NCI-H1930 (cell line): ENCODE measurements at places on chromosomes 16 and 17.
A peak's percentile ranks its signal among the peaks of the same experiment; 100 is the strongest.

DNA sequence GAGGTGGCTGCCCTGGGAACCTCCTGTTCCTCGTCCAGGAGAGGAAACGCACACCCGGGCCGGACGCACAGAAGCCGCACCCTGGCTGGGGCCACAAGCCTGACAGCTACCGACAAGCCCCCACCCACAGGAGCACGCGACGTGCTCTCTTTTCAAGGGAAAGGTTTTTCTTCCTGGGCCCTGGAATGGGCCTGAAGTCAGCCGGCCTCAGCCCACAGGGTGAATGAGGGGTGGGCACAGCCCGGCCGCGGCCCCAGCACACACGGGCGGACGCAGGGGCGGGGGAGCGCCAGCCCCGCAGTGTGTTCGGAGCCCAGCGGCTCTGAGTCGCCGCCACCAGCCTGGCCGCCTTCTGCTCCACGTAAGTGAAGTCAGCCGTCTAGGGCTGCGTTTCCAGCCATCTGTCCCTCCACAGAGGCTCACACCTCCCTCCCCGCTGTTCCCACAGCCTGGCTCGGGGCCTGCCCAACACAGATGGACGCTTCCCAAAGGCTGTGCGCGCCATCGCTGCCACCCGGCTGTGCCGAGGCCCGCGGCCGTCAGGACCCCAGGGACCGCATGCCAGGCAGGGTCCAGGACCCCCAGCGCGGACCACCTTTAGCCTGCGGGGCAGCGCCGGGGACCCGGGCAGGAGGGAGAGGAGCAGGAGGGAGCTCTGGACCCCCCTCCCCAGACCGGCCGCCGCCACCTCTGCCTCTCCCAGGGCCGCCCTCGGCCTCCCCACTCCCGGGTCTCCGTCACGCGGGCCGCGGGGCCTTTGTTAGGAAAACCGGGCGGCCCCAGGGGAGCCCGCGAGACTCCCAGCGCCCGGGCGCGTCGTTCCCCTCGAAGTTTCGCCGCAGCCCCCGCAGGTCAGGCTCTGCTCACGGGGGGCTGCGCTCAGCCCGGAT is 36.8 kb downstream of the CBFA2T3 start:
- no peak for DNase-seq

- DNase-seq = no peak
Observed at GRCh38 chr16:11135464-11135973, 120.5 kb downstream of the SOCS1 start.

GRCh38 chr17:78428836-78429617 is 50.6 kb downstream of the PGS1 start:
- DNase-seq = no peak

DNA sequence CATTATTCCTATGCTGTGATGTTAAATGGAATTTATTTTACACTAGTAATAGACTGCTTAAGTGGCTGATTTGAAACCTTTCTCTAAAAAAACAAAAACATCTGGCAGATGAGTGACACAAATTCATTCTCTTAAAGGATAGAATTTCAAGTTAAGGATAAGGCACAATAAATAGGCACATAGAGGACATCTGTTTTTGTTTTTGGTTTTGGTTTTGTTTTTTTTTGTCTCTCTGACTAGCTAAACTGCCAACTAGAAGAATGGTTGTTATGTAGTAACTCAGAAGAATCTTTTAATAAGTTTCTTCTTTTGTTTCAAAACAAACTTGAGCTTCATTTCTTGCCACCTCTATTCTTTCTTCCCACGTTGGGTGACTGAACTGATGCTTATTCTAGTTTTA is 5.1 kb upstream of the VPS4A start:
- DNase-seq = no peak

GRCh38 chr16:18582902-18583301 is 21.0 kb upstream of the NOMO2 start:
- DNase-seq = no peak

DNA sequence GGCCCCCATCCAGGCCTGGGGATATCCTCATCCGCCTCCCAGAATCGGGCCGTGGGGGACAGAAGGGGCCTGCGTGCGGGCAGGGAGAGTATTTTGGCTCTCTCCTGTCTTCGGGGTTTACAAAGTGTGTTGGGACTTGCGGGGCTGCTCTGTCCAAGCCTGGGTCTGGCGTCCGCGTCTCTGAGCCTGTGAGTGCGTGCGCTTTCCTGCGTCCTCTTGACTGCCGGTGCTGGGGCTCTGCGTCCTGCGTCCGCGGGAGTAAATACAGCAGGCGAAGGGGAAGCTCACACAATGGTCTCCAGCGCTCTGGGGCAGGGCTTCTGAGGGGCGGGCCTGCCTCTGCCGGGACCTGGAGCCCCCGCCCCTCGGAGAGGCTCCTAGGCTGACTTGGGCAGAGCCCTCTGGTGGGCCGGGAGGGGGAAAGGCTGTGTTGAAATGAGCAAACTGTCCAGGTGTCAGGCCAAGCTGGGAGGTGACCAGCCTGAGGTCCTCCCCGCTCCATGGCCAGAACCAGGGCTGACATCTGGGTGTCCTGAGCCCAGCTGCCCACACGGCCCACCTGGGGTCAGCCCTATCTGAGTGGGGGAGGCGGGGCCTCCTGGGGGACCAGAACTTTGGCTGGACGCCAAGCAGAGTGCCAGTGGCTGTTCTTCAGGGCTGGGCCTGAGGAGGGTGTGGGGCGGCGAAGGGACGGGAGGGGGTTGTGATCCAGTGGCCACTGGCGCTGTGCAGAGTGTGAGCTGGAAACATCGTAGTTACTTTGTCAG is 233.6 kb downstream of the SEC14L1 start:
- no peak for DNase-seq

DNA sequence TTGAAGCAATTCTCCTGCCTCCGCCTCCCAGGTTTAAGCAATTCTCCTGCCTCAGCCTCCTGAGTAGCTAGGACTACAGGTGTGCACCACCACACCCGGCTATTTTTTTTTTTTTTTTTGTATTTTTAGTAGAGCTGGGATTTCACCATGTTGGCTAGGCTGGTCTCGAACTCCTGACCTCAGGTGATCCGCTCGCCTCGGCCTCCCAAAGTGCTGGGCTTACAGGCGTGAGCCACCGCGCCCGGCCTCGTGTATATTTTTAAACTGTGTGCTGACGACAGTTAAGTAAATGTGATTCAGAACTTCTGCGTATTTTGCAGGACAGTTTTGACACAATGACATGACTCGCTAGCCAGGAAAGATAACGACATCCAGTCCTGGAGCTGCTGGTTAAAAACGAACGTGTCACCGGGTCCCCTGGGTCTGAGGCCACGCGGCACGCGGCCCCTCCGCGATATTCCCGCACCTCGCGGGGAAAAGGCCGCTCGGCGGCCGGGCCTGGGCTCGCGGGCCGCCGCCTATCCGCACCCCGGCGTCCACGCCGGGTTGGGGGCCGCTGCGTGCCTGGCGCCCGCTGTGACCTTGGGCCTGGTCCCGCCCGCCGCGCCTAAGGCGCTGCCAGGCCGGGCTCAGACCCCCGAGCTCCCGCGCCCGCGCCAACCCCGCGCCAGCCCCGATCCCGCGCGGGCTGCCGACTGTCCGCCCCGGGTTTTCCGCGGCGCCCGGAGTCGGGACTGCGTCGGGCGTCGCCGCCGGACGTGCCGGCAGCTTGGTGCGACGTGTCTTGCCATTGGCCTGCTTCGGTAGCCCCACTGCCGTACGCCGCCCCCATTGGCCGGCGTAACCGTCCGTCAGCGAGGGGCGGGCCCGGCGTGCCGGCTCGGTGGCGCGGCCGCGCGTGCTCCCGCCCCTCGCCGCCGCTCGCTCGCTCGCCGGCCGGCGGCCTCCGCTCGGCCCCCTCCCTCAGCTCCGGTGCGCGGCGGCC is at the start of gene FOXK2:
TSS of gene FOXK2 (plus strand) at position 907 of the 985 bp plus-strand sequence. CDS start 157 bp downstream, outside the sequence.
- peak; percentile 98 for DNase-seq

- DNase-seq = no peak
Observed at GRCh38 chr17:21275047-21275578, 9.4 kb upstream of the MAP2K3 start.
